ENCODE measurements at places on chromosomes 1 and 21.
A peak's percentile ranks its signal among the peaks of the same experiment; 100 is the strongest.

DNA sequence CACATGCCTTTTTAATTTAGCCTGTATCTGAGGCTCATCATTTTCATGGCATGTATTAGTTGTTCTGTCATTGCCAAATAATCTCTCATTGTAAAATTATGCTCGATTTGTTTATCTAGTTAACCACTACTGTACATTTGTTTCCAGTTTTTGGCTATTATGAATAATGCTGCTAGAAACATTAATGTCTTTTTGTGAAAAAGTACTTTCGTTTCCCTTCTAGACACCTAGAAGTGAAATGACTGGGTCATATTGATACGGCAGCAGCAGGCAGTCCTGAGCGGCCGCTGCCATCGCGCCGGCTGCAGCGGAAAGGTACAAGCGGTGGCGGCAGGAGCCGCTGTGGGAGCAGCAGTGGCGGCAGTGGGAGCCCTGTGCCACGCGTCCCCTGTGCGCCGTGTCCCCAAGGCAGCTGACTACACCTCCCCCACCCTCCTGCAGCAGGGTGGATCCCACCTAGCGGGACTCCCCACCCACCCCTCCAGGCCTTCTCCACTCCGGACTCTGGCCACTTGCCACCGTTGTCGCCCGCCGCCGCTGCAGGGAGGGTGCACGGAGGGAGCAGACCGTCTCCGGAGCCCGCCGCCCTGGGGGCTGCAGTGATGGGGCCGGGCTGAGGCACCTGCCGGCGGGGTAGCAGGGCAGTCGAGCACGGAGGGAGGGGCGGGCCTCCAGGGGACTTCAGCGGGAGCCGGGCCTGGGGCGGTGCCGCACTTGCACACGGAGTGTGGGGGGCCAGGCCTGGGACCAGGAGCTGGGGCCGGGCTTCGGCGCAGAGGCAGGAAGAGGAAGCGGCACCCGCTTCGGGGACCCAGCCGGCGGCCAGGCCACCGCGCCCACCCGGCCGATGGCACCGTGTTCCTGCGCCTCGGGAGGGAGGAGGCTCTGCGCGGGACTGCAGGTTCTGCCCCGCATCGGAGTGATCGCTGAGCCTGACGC is 66.8 kb upstream of the RGS7 start:
- DNase-seq = peak; percentile 83

GRCh38 chr1:182385885-182386853 is 5.4 kb downstream of the GLUL start:
- no peak for DNase-seq

DNA sequence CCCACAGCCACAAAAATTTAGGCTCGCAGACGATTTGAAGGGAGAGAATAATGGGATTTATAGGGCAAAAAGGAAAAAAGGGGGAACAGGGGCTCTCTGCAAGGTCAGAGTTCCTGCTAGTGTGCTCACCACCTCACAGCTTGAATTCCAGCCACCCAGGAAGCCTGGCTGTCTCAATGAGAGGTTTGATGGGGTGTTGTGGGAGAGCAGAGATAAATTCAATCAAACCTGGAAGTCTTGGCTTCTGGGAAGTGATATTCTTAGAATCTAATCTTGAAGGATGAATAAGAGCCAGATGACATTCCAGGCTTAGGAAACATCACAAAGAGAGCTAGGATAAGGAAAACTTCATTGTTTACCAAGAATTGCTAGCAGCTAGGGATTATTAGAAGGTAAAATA is 47.4 kb upstream of the C21orf91 start:
- DNase-seq = no peak

DNA sequence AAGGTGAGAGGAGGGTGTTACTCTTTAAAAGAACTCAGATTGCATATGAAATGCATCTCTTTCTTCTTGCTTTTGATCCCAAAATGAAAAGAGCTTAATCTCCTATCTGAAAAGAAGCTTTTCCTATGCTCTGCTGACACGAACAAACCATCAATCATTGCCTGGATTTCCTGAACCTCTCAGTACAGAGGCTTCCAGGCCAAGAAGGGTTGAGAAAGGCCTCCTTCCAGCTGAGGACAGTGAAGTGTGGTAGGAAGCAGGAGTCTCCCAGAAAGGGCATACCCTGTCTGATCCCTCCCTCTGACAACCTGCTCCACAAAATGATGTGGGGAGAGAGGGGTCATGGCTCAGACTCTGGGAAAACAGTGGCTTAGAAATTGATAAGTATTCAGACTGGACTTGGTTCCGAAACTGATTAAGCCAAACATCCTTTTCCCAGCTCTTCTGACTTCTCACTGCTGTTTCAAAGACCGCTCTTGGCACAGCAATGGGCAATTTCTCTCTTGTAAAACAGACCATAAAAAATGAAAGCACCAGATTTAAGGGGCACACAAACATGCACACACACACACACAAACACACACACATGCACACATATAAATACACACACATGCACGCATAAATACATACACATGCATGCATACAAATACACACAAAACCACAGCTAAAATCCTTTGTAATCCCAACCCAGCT is 310.3 kb downstream of the SIPA1L2 start:
- DNase-seq = no peak

GRCh38 chr21:42580076-42580792 is 66.6 kb downstream of the SLC37A1 start:
- no peak for DNase-seq

DNA sequence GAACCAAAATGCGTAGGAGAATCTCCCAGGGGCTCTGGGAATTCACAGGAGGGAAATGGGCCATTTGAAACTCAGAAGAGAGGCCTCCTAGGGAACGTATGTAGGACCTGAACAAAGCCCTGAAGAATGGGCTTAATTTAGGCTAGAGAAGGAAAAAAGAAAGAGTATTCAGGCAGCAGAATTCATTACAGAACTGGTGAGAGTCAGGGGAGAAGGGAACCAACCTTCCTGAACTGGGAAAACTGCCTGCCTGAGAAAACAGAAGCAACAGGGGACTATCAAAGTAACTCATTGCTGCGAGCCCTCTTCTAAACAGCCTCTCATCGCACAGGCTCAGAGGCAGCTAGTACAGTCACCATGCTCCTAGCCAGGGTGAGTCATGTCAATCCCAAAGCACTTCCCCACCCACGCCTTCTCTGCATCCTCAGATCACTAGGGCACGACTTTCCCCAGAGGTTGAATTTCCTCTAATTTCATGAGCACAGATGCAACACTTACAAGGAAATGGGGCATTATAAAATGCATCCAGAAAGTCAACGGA is 98.1 kb downstream of the ADSS2 start:
- peak; percentile 92 for DNase-seq
